ENCODE measurements at places on chromosomes 3 and 15.

GRCh38 chr3:99474776-99475175 is 163.6 kb upstream of the COL8A1 start:
- DNase-seq: no peak

DNA sequence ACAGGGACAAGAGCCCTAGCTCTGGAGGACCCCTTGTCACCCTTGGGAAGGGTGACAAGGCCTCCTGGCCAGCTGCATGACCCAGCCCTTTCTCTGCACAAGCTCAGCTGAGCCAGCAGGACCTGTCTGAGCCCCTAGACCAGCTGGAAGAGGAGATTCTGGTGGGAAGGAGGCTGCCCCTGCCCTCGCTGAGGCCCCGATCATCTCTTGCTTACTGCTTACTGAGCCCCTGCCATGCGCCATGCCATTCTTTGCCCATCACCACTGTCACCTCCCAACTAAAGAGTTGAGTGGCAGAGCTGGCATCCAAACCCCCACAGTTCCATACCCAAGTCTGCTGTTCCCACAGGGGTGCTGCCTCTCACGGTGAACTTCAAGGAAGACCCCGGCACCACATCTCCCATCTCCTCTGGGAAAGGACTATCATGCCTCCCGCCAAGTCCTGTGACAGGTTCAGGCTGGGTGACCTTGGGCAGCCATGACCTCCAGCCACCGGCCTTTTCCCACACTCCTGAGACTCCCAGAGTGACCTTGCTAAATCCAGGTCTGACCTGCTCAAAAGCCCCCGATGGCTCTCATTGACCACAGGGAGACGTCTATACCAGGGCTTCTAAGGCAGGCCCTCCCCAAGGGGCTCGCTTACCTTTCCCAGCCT is 34.0 kb downstream of the ACSBG1 start:
- no peak for DNase-seq

DNA sequence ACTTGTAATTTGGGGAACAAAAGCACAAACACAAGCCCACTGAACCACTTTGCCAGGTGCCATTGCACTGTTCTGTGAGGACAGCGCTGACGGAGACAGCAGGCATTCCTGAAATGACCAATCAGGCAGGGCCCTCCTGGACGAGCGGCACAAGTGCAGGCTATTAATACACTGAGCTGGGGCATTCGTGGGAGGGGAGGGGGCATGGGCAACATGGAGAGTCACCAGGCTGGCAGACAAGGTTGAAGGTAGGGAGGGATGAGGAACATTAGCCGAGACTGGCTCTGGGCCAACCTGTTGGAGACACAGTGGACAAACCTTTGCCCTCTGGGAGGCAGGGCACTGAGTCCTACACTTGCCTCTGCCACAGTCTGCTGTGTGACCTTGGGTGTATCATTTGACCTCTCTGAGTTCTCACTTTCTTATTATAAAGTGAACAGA is 45.6 kb downstream of the NOX5 start:
- no peak for DNase-seq

- DNase-seq: no peak
These were observed 55.9 kb downstream of the ARHGAP31 start for GRCh38 chr3:119350114-119350513.

DNA sequence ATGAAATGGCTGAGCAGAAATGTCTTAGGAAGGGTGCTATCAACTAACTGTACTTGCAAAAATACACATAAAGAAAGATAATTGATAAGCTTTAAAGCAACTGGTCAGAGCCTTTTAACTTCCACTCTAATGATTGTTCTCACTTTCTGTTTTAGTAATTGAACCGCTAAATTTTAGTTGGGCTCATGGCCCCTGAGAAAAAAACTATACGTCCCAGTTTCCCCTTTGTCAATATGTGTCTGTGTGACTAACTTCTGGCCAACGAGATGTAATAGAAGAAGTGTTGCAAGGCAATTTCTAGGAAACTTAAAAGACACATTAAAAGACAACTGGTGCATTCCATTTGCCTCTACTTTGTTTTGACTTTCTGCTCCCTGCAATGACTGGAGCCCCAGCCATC is 223.9 kb downstream of the NR1D2 start:
- no peak for DNase-seq

DNA sequence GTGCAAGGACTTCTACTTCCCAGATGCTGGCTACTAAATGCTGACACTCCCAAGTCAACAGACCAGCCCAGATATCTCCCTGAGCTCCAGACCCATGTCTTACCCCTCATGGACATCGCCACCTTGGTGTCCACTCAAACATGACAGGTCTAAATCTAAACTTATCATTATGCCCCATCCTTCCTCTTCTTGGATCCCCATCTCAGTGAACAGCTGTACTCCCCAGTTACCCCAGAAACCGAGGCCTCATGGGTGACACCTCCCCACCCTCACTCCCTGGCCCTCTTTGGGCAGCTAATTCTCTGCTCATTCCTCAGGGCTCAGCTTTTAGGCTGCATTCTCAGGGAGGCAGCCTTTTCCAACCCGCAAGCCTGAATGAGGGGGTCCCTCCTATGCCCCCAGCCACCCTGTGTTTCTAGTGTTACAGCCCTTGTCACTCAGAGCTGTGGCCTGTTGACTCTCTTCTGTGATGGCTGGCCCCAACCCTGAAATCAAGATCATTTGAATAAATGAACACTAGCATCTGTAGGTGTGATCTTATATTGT is 5.4 kb downstream of the EHD4 start:
- DNase-seq: no peak

DNA sequence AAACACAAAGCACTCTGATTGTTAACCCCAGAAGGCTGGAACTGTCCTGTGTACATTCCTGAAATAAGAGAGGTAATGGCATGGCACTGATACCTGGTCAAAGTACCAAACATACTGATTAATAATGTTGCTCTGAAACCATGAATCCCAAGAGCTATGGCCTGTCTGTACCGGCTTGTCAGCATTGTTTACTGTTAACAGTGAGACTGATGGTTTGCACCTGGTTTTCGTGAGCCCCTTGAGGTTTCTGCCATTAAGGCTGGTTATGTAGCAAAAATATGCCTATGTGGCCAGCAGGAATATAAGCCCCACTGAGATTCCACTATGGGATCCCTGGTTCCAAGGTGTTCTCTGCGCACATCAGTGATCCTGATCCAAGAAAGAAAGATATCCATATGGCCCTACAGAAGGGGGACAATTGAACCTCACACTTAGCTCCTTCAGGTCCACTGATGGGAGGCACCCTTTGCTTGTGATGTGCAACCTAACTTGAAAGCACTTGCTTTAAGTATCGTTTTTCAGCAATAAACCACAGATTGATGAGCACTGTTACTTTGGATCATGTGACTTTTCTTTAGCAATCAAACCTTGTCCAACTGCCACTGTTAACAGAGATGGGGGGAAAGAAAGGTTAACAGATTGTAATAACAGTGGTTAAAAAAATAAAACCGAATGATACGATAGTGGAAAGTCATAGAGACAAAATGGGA is 65.2 kb downstream of the TBL1XR1 start:
- DNase-seq: no peak

- no peak for DNase-seq
These were observed 8.5 kb downstream of the CGNL1 start for GRCh38 chr15:57384816-57385215.

DNA sequence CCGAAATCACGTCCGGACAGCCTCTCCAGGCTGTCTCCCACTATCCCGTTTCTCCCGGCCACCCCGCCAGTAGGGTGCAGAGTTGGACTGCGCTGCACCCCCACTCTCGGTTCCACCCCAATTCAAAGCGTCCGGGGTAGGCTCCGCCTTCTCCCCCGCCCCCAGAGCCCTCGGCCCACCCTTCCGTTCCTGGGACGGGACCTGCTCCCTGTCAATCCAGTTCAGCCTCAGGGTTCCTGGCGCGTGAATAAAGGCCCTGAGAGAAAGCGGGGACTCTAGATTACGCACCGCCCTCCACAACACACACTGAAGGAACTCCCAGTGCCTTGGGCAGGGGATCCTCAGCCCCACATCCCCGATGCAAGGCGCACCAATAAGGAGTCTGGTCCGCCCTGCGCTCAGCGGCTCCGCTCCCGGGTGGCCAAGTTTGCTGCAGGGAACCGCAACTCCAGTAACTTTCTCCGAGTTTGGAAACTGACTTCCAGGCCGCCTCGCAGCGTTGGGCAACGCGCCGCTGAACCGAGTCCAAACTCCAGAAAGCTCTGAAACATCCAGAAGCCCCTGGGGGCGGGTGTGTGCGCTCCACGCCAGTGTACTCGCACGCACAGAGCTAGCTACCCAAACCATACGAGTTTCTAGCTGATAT is 1.9 kb downstream of the ADAMTS9 start:
- no peak for DNase-seq

DNA sequence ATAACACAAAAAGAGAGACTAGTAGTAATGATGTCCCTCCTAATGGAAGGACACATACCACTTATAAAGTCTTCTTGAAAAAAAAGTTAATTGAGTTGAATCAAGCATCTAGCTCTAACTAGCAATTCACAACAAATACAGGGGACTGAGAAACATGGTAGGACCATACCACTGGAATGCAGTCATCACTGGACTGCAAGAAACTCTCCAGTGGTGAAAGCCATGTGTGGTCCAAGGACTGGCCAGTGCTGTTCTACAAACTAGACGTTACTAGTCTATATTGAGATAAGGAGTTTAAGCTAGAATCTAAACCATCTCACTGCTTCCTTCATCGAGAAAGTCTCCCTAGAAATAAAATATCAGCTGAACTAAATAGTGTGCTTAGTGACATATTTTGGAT is 16.7 kb downstream of the FBN1 start:
- no peak for DNase-seq

Measured in CD4-positive, alpha-beta T cell treated with Interleukin-4 for 1 hour (primary cell).